ENCODE measurements at places on chromosomes 3 and 15. TPM values are rescaled to one million over a fixed set of nuclear protein-coding genes. Genes with fewer than 3 reads are reported as not detected.

LYZL4 gene
- total RNA-seq: not detected

DNA sequence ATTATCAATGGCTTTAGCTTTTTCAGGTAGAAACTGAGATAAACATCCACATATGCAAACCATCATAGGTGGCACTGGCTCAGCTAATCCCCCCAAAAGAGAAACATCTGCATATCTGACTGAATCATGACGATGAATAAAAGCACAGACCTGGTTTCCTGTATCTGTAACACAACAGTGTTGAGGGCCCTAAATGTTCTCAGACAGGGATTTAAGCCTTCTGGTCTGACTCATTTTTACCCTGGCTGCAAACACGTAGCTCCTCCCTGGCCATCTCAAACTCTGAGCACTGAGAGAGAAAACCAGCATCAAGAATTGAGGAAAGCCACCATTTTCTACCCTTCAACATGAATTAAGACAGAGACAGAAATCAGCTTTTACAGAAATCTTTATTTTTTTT is 35.2 kb downstream of the GLB1 start:
- DNase-seq: peak; percentile 39

NT5DC2 gene
- 77.9 TPM for total RNA-seq

HCLS1 gene
- total RNA-seq: 234 TPM

GRCh38 chr15:35071106-35071505 is 14.0 kb downstream of the NANOGP8 start:
- DNase-seq: no peak

CRYGS gene
- 5.6 TPM for total RNA-seq

TMEM108 gene
- total RNA-seq: not detected

- DNase-seq: no peak
Measured at GRCh38 chr3:153439780-153440179, 277.8 kb downstream of the RAP2B start.

DNA sequence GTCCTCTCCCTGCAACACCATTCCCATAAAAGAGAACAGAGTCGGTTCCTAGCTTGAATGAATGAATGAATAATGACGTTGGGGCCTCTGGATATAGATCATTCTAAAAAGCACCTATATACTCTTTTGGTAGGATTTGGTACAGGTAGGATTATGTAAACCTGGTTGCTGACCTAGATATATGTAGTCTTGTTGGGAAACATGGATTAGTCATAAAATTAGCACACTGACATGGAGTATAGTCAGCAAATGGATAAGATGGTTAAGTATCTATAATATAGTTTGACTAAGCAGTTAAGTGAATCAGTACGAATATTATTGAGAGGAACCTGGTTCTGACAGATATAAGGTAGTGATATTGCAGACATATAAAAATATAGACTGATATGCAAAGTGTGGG is 142.5 kb downstream of the FILIP1L start:
- DNase-seq: no peak

DNA sequence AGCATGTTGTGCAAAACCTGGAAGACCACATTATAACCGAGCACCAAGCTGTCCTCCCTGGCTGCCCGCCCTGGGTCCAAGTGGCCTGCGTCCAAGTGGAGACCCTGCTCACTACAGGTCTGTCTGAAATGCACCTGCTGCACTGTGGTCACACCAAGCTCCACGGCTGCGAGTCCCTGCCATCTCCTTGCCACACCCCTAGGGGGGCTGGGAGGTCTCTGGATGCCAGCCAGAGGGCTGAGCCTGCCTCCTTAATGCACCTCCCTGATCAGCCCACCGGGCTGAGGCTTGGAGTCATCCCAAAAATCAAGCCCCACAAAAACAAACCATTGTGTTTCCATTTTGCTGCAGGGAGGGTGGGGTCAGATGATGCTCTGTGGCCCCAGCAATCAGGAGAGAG is 187.1 kb downstream of the MEGF11 start:
- no peak for DNase-seq

GRCh38 chr15:83200589-83200988 is 7.0 kb downstream of the HDGFL3 start:
- DNase-seq: no peak

GRCh38 chr15:89647191-89647851 is 7.9 kb downstream of the KIF7 start:
- DNase-seq: peak; percentile 51

DNA sequence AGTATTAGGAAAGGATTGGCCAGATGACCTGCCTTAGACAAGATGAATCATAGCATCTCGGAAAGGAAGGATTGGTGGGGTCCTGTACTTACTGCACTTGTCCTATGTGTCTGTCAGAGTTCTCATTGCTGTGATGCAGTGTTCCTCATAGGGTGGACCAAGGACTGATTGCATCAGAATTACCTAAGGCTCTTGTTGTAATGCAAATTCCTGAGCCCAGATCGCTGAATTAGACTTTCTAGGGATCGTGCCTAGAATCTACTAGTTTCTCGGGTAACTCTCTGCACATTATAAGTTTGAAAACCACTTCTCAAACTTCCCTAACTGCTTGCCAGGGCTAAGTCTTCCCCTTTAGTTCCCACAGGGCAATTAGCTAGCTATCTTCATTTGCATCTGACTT is 74.9 kb upstream of the SKOR1 start:
- DNase-seq: no peak

GP5 gene
- 0.23 TPM for total RNA-seq

DNA sequence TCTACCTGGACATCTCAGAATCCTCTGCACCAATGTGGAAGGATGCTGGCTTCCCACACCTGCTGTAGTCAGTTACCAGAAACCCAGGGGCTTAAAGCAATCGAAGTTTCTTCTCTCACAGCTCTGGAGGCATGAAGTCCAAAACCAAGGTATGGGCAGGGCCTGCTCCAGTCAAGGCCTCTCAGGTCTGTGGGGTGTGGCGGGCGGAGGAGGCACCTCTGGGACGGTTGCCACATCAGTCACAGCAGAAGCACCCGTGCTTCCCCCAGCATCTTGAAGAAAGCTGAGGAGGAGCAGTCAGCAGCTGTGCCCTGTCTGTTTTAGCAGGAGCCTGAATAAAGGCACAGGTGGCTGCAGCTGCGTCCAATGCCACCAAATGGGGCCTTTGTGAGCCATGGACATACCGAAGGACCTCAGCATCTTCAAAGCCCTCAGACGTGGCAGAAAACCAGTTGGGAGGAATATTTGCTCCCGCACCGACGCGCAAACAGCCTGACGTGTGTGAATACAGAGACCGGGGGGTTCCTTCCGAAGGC is 68.9 kb downstream of the TFRC start:
- DNase-seq: no peak

- DNase-seq: no peak
Measured at GRCh38 chr15:78347586-78348543, 7.7 kb downstream of the CRABP1 start.

GRCh38 chr15:39581793-39582285 is 960 bp downstream of the THBS1 start:
- DNase-seq: no peak

DNA sequence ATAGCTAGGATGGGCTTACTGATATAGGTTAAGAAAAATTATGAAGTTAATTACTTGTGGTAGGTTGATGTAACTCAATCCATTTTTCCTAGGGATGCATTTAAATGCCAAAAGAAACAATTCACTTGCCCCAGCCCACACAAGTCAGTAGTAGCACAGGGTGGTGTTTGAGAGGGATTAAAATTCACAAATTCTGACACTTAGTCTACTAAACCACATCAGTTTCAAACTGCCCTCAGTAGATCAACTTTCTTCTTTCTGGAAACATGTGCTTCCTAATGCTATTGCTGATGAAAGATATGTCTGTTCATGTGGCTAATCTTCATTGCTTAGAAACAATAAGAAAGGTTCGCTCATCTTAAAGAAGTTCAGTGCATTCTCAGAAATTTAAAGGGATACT is 160.6 kb downstream of the EPHA3 start:
- no peak for DNase-seq

CCDC12 gene
- 65.3 TPM for total RNA-seq

- no peak for DNase-seq
Measured at GRCh38 chr3:118782755-118783202, 251.9 kb downstream of the IGSF11 start.

ACOX2 gene
- total RNA-seq: not detected

DNA sequence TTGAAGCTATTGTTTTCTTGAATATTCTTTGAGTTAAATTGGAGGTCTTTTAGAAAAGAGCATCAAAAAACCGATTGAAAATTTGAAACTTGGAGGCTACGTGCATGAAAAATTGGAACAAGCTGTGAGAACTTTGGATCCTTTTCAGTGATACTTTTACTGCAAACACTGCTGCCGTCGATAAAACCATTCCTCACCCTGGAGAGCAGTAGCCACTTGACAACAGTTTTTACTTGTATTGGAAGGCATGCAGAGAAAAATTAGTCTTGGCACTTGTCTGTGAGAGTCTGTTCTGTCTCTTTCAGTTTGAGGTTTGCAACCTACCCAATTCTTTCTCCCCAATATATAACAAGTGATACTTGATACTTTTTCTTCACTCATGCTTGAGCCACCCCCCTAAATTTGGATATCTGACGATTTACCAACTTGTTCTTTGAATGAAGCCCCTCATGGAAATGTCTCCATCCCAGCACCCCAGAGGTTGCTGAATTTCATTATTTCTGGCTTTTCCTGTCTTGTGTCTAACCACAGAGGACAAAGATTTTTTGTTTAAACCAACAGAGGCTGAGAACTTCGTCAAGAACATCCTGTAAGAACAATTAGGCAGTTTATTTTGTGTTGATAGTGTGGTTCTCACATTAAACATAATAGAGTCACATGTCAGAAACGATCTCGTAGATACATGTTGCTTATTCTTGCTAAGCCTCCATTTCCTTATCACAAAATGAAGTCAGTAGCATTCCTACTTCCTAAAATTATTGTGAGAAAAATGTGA is 307.3 kb upstream of the PLSCR5 start:
- DNase-seq: no peak

GRCh38 chr15:75214293-75215096 is 12.8 kb downstream of the C15orf39 start:
- no peak for DNase-seq

FETUB gene
- total RNA-seq: not detected

DNA sequence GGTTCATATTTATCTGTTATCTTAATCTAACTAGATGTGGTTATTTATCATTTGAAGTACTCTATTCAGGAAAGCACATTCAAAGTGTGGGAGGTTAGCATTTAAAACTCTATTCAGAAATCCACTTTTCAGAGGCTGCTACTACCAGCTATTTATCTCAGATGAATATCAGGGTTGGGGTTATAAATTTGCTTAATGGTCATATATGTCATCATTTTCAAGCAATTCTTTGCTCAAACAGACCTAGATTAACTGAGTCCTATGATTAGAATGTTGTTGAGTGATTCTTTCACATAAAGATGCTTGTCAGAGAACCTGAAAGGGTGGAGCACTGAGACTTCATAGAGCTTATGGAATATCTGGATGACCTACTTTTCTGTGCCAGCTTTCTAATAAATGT is 436.9 kb upstream of the TGFBR2 start:
- DNase-seq: no peak

- peak; percentile 97 for DNase-seq
Measured at GRCh38 chr3:122415762-122416654, at the start of gene WDR5B. TSS of gene WDR5B (minus strand) at chr3:122416062. CDS start at chr3:122415528, 534 bp downstream.

GRCh38 chr3:55755516-55756205 is 268.6 kb upstream of the WNT5A start:
- DNase-seq: no peak

RHOV gene
- 0.80 TPM for total RNA-seq

IMPDH2 gene
- total RNA-seq: 416 TPM

- no peak for DNase-seq
Measured at GRCh38 chr3:24828551-24828950, 333.9 kb upstream of the THRB start.
